Activated naive CD4-positive, alpha-beta T cell (primary cell): ENCODE measurements at places on chromosomes 1 and 21.

GRCh38 chr21:19981938-19982337 is 1016.3 kb upstream of the NCAM2 start:
- DNase-seq, result no peak

DNA sequence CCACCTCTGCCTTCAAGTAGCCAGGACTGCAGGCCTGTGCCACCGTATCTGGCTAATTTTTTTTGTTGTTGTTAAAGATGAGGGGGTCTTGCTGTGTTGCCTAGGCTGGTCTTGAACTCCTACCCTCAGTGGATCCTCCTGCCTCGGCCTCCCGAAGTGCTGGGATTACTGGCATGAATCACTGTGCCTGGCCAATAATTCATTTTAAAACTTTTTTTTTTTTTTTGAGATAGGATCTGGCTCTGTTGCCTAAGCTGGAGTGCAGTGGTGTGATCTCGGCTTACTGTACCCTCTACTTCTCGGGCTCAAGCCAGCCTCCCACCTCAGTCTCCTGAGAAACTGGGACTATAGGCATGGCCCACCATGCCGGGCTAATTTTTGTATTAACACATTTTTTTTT is 3.5 kb downstream of the CDC73 start:
- no peak for DNase-seq

GRCh38 chr1:207034998-207035397 is 2.4 kb upstream of the C1orf116 start:
- DNase-seq, result no peak

DNA sequence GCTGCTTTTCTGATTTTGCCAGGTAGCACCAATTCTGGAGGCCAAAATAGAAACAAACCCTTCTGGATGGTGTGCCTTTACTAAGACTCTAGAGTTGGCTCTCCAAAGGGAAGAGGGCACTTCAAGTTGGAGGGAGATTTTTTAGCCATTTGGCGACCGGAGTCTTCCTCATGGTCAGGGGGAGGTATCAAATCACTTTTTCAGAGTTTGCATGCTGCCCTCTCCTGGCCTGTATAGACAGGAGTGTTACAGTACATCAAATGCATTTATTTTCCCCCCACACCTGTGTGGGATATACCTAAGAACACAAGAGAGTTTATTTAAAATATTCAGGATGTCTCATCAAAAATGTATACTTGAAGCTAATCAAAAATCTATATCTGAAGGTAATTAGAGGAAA is 3.2 kb downstream of the GREM2 start:
- no peak for DNase-seq
